Stimulated activated CD4-positive, alpha-beta T cell treated with anti-CD3 and anti-CD28 coated beads, Interleukin-4, amount 100 ng/mL, for 24 hours (primary cell): ENCODE measurements at places on chromosomes 3 and 15.
A peak's percentile ranks its signal among the peaks of the same experiment; 100 is the strongest.

- DNase-seq, result no peak
Measured at GRCh38 chr3:69531576-69532546, 146.0 kb upstream of the FRMD4B start.

GRCh38 chr3:15794842-15795650 is 2.7 kb downstream of the ANKRD28 start:
- DNase-seq, result no peak

DNA sequence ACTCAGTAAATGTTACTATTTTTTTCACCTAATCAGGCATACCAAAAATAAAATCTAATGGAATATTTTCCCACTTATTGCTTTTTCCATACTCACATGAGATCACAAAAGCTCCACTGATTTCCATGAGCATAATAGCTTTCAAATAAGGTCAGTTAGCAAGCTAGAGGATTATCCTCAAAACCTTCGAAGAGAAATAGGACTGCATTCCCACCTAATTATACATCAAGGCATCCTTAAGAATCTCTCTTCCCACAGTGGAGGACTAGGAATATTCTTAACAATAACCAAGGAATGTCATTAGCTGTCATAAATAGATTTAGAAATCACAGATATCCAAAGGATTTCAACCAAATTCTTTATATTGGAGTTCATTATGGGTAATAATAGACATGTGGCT is 127.9 kb upstream of the STT3B start:
- no peak for DNase-seq

GRCh38 chr3:14583548-14584091 is 43.5 kb upstream of the GRIP2 start:
- no peak for DNase-seq

DNA sequence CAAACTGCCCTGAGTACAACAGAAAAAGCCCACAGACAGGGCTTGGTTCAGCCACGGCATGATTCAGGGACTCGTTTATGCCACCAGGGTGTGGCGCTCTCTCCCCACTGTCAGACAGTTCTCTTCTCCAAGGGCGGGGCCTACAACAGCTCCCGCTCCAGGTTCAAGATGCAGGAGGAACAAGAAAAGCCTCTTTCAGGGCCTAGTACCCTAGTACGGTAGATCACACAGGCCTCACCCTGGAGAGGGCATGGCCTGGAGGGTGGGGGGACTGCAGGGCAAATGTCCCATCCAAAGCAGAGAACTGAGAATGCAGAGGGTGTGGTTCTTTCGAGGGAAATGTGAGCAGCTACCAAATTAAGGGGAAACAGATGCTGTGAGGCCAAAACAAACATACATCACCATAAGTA is 12.0 kb downstream of the MESD start:
- DNase-seq, result peak; percentile 36

DNA sequence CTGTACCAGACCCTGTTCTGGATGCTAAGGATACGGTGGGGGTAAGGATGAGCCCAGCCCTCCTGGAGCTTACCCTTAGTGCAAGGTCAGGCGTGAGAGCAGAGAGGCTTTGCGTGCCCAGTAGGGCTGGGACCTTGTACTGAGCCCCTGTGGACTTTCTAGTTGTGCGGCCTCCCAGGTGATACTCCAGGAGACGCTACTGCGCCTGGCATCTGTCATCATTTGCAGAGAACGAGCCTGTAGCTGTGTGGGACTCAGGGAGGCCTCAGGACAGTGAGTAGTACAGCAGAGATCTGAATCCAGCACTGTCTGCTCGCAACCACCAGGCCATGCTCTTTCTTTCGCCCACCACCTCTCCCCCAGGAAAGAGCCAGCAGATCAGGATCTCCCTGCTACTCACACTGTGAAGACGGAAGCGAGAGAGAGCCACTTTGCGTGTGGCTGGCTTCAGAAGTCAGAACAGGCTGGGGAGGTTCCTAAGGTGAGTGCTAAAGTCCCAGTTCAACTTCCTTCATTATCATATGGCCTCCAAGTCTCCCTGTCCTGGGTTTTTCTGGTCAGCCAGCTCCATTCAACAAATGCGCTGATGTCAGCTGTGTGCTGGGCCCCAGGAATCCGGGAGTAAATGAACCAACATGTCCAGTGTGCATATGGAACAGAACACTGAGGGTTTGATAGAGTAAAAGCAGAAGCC is 38.2 kb upstream of the ITGA11 start:
- DNase-seq, result no peak

DNA sequence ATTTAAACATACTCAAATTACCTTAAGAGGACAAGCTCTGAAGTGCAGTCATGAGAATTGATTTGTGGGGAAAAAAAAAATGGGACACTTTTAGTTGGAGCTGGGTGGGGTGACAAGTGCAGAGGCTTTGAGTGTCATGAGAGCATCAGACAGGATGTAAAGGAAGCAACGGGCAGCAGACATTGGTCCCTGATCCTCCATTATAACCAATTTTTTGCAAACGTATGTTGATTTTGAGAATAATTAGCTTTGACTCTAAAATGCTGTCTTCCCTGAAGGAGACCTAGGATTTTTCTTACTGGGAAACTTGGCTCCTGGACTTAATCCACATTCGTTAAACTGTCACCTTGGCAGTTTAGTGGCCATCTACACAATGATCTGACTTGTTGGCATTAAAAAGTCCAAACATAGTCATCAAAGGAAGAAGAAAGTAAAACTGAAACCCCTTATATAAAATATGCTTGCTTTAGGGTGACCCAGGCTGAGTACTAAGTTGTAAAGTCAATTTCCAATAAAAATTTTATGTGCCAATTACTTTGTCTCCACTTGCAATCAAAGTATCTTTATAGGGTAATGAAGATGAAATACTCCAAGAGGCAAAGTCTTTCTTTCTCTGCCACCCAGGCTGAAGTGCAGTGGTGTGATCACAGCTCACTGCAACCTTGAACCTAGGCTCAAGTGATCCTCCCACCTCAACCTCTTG is 45.6 kb downstream of the BCL2L10 start:
- no peak for DNase-seq
